ENCODE measurements at places on chromosomes 7 and 10.

DNA sequence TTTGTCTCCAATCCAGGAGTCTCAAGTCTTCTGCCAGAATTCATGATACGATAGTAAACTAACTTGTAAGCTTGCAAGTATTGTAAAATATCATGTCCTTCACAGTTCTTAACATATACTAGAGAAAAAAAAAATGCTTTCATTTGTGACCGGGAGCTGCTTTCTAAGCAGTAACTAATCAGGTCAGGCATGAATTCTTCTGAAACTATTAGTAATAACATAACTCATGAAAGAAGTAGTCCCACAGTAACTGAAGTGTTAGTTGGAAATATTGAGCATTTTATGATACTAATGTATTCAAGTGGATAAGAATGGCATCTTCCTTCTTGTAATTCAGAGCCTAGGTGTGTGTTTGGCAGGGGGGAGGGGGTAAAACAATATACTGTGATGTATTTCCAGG is 665.6 kb downstream of the DNAJB9 start:
- no peak for DNase-seq

DNA sequence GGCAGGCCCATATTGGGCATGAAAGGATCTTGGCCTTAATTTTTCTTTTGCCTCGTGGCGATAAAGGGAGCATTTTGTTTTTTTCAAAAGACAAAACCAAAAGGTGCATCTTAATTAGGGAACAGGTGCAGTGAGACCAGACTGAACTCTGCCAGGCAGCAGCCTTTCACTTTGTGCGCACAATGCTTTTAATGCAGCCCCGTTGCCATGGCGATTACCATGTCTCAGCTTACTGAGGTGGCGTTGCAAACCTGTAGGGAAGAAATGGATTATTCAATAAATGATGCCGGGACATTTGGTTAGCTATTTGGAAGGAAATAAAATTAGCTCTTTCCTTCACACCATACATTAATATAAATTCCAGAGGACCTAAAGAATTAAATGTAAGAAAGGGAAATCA is 61.9 kb downstream of the MYL10 start:
- DNase-seq: no peak

DNA sequence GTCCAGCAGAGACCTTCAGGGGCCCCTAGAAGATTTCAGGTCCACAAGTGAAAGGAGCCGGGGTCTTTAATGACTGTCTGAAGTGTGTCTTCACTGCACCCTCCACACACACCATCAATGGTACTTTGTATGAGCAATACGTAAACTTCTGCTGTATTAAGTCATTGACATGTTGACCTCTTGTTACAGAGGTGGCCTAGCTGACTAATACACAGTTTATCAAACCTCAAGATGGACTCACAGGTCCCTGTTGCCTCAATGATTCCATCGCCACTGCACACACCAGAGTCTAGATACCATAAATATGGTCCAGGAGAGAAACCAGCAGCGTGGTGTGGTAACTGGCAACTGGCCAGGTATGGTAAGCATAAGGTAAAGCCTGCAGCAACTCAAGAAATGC is 19.5 kb downstream of the KCNMA1 start:
- DNase-seq: no peak

GRCh38 chr10:760622-761021 is 71.2 kb upstream of the DIP2C start:
- DNase-seq: no peak

DNA sequence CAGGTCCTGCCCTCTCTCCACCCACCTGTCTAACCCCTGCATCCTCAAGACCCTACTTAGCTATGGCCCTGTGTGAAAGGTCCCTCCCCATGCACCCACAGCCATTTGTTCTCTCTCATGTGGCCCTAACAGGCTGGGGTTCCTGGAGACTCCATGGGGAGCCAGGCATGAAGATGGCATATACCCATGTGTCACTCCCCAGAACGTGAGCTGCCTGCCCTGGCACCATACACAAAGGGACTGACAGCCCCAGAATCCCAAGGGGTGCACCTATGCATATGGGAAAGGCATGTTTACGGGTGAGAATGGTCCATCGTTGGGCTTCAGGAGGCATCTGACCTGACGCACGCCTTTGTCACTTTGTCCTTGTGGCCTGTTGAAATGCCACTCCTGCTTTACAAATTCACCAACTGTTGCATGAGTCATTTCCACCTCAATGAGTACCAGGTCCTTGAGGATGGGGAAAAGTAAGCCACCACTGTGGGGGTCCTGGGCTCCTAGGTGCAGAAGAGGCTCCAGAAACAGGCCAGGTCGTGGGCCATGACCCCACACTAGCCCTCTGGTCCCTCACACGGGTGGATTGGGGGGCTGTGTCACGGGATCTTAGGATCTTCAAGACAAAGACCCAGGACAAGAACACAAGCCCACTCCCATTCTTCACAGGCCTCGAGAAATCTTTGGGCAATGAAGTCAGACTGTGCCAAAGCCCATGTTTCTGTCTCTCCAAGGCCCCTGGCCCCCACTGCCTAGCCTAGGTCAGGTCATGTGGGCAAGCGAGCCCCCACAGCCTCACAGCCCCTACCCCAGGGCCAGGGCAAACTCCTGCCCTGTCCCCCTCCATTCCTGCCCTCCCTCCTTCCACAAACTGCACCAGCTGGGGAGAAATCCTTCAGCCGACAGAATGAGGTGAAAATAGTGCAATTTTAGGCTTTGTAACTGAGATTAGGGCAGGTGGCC is 8.6 kb downstream of the GPRIN2 start:
- no peak for DNase-seq

DNA sequence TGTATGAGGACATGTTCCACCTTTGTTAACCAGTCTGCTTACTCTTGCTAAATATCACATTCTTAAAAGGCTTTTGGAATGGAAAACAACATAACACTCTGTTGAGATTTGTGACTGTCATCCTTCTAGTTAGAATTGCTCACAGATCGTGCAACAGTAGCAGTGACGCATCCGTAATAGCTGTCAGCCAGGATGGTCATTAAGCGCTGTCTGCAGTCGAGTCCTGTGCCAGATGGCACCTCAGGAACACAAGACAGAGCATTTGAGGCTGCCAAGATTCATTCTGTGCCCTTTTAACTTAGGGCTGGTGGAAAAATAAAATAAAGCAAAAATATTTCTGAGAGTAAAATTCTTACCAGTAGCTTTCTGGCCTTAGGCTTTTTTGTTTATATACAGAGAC is 348.6 kb downstream of the ANKRD7 start:
- no peak for DNase-seq

DNA sequence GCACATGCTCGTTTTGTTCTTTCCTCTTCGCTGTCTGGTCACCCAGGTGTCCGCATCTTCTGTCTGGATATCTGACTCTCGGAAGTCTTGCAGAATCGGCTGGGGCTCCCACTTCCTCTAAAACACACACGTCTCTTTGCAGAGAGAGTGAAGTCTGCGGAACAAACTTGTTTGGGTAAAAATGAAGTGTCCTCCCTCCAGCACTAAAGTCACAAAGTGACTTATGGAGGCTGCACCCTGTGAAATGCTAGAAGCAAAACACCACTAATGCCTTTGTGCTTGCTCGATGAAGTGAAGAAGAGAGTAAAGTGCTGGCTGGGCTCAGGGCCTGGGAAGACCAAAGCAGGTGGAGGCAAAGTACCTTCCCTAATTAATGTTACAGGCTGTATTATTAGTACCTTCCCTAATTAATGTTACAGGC is 71.4 kb downstream of the FGFR2 start:
- no peak for DNase-seq

DNA sequence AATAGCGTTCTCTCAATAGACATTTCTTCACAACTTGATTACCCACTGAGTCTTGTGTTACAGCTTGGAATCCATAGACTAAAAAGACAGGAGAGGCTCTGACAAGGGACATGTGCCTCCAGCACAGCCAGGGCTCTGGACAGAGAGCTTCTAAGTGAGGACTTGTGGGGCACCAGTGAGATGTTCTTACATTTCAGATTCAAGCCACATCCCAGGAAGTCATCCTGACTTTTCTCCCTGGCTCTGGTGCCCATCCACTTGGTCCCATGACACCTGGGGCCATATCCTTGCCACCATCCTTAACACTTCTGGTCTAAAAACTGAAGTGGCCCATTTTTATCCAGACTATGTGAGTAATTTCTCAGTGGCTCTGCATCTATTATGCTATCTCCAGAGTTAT is 440.1 kb downstream of the TCERG1L start:
- DNase-seq: no peak

DNA sequence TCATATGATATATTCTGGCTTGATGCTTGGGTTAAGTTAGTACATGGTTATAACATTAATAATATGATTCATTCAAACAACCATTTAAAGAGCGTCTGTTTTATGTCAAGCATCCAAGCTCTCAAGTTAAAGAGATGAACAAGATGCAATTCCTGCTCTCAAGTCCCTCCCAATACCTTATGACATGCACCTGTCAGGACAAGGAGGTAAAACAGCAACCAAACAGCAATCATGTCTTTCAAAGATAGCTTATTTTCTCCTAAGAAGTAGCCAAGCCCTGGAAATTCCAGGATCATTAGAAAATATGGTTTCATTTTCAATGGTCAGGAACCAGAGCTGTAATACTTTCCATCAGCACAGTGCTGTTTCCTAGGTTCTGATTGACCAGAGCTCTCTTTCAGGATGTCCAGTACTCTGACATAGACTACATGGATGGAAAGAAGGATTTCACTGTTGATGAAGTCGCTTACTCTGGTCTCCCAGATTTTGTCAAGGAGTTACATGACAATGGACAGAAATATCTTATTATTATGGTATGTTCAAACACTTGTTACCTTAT is 29.0 kb downstream of the MGAM2 start:
- no peak for DNase-seq

DNA sequence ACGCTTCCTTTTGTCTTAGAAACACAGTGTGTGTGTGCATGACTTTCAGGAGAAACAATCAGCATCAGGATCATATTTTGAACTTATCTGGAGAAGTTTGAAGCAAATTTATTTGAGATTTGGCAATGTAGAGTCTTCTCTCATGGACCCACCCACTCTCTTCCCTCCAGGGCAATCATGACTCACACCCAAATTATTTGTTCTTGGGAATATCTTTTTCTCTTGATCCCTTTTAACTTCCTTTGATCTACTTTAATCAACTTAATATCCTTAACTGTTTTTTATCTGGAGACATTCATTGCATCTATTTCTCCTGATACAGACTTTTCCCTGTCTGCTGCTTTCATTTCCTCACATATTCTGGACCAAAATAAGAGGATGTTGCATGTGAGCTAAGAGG is 1174.3 kb downstream of the GATA3 start:
- DNase-seq: no peak

GRCh38 chr10:132532179-132532578 is 5.4 kb upstream of the INPP5A start:
- no peak for DNase-seq

DNA sequence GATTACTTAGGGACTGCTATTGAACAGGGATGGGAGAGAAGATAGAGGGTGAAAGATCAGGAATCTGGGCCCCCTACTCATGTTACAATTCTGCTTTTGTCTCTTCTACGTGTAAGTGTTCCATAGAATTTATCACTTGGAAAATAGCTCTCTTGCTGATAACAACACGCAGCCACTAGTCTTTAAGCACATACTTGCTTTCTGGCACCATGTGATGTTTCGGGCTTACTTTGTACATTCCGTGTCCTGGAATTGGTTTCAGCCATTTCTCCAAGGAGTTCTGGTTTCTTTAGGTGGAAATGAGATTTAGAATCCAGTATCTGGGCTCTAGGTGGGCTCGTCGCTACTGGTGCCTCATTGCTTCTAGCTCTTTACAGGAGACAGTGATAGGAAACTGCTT is 59.7 kb downstream of the TFAM start:
- no peak for DNase-seq

DNA sequence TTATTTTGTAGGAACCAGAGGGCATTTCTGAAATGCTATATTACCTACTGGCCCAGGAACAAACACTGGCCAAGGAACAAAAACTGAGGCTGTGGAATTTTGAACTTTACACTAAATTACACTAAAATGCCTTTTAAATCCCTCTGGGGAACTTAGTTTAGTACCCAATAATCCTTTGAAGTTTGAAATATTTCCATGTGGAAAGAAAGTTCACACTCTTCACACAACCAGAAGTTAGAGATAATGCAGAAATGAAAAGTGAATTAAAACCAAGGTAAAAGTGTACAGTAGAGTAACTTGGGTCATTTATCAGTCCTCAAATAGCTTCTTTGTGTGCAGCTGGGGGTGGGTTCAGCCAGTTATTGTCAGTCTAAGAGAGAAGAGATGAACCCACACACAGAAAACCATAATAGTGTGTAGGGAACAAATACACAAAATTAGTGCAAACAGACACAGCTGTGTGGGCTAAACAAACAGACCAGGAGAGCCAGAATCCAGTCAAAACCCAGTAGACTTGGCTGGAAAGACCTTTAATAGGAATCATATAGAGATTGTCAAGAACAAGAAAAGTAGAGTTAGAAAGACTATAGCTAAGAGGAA is 46.5 kb upstream of the DGKI start:
- no peak for DNase-seq

- DNase-seq: no peak
Observed at GRCh38 chr10:71547312-71547711, 150.6 kb downstream of the CDH23 start.

- DNase-seq: no peak
Observed at GRCh38 chr7:55365205-55365674, at the start of gene LANCL2. Gene LANCL2 (plus strand): TSS chr7:55365337. CDS start chr7:55366026, 689 bp downstream.

- no peak for DNase-seq
Observed at GRCh38 chr10:121928528-121928884, 675 bp upstream of the ATE1 start.

DNA sequence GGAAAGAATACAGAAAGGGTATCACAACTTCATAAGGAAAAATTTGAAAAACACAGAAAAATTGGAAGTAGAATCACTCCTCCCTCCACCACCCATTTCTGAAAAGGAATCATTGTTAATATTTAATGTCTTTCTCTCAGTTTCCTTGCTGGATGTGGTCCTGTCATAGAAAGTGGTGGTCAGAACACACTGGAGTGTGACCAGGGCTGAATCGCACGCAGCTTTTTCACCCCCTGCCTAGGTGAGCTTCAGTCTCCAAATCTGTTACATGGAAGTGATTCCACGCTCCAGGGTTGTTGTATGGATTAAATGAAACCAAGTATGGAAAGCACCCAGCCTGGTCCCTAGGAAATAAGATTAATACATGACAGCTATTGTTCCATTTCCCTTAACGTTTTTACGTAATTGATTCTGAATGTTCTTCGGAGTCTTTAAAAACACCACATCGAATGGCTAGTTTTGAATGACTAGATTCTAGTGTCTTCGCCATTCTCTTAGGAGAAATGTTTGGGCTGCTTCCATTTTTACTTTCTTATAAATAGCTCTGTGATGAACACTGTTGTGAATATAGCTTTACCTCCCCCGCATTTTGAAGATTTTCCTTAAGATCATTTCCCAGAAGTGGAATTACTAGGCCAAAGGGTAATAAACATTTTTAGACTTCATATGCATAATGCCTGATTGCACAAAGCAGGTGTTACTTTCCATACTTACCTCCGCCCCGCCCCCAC is 10.9 kb upstream of the DUSP5 start:
- DNase-seq: no peak
